A673 (cell line): ENCODE measurements at places on chromosomes 1 and 21.

DNA sequence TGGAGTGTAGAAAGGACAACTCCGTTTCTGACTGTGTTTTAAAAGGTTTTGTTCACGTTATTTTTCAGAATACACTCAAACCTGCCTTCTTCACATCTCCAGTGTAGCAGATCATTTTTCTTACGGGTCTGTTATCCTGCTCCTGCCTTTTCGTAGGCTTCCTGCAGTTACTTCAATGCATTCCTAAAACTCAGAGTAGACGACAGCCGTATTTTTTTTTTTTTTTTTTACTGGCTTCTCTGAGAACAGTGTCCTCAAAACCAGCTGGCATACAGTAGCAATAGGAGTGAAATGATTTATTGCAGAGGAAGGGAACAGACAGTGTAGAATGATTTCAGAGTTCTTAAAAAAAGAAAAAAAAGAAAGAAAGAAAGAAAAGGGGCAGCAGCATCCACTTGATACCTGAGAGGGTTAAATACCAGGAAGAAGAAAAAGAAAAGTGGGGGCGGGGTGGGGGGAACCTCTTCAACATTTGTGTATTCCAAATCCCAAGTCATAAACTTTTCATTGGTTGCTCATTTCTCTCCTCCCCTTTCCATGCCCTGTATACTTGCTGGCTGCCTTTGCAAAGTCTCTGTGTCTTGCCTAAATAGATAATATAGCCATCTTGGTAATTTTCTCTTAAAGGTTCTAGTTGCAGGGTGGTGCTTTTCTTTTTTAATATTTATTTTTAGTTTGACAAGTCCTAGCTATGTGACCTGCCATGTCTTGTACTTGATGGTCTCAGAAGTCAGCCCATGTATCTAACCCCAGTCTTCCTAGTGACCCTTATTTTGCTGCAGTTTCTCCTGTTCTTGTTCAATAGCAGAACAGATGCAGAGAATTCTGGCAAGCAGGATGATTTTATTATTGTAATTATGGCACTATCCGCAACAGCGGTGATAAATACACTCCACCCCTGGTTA, 2.8 kb downstream of the TGFB2 start:
- peak; percentile 53 for DNase-seq

- no peak for DNase-seq
Observed at GRCh38 chr1:166920561-166921475, 44.8 kb upstream of the TADA1 start.

- DNase-seq = no peak
Observed at GRCh38 chr1:234912548-234913277, 215.9 kb downstream of the TOMM20 start.

DNA sequence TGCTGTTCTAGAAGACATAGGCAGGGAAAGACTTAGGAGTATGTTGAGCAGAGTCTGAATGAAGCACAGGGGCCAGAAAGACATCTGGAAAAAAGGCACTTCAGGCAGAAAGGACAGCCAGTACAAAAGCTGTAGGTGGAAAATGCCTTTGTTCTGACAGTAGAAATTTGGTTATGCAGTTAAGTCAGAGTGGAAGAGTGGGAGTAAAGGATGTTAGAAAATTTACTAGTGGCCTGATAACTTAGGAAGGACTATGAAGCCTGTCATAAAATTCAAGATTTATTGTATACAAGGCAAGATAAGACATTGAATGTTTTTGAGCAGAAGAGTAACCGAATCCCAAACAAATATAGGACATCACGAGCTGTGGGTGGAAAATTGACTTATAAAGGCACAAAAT, 987.9 kb downstream of the PLA2G4A start:
- no peak for DNase-seq

DNA sequence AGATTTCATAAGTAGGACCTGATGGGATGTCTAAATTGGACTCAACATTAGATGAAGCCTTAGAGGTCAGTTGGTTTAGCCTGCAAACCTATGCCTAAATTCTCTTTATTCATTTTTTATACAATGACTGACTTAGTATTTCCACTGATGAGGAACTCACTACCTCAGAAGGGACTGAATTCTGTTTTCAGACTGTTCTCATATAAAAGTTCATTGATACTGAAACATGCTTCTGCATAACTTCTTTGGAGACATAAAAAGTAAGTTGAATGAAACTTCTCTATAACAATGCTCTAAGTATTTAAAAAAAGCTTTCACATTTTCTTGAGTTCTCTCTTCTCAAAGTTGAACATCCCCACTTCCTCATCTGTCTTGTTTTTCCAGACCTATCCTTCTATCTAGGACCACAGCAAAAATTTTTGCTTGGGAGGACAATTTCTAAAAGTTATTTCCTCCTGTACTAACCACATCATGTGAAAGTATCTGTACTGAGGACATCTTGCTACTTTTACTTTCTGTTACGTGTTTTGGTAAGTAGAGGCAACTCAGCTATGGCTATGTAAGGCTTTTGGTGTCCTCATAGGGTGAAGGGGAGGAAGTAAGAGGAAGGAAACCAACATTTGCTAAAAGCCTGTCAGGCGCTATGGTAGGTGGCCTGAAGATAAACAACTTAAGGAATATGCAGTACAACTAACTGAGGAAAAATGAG, 64.1 kb downstream of the USP24 start:
- DNase-seq = no peak

GRCh38 chr1:16254263-16254928, 17.4 kb upstream of the CPLANE2 start:
- DNase-seq = no peak

- no peak for DNase-seq
Observed at GRCh38 chr21:41170859-41171609, 3.1 kb downstream of the BACE2 start.

DNA sequence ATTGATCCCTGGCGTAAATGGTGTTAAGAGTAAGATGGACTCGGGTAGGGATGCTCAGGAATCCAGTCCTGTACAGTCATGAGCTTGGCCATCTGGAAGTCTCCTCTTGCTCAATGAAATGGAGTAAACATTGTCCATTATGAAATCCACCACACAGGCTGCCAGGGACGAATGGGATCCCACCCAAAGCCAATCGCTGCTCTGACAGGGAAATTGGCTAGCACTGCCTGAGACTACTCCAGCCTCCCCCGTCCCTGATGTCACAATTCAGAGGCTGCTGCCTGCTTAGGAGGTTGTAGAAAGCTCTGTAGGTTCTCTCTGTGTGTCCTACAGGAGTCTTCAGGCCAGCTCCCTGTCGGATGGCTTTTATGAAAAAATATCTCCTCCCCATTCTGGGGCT, at the start of gene HSD11B1:
Gene HSD11B1 (plus strand): TSS at position 263 of the 400 bp plus-strand sequence. CDS start 97 bp downstream, at position 360.
- DNase-seq = no peak

DNA sequence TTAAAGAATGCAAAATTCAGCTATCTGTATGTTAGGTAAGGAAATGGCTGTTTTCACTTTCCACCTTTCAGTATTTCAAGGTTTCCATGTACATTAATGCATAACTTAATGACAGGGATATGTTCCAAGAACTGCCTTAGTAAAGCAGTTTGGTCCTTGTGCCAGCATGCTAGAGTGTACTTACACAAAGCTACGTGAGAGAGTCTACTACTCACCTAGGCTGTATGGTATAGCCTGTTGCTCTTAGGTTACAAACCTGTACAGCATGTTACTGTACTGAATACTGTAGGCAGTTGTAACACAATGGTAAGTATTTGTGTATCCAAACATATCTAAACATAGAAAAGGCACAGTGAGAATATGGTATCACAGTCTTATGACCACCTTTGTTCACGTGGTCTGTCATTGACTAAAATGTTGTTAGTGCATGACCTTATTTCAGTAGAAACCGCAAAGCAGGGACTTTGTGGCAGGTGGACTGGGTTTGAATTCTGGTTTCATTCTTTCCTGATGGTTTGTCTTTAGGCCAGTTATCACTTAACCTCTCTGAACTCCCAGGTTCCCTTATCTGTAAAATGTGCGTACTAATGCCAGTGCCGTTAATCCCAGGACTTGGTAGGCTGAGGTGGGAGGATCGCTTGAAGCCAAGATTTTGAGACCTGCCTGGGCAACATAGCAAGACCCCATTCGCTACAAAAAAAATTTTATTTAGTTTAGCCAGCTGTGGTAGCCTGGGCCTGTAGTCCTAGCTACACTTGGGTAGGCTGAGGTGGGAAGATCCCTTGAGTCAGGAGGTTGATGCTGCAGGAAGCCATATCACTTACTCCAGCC, 4.9 kb downstream of the SMYD2 start:
- no peak for DNase-seq

- DNase-seq = peak; percentile 56
Observed at GRCh38 chr1:91098299-91098906, 76.6 kb upstream of the ZNF644 start.

GRCh38 chr1:152001631-152002584, 8.2 kb upstream of the S100A10 start:
- DNase-seq = peak; percentile 90

GRCh38 chr1:226989085-226989920, 49.2 kb downstream of the COQ8A start:
- no peak for DNase-seq

- peak; percentile 72 for DNase-seq
Observed at GRCh38 chr1:153352523-153352922, 3.9 kb upstream of the PGLYRP4 start.

DNA sequence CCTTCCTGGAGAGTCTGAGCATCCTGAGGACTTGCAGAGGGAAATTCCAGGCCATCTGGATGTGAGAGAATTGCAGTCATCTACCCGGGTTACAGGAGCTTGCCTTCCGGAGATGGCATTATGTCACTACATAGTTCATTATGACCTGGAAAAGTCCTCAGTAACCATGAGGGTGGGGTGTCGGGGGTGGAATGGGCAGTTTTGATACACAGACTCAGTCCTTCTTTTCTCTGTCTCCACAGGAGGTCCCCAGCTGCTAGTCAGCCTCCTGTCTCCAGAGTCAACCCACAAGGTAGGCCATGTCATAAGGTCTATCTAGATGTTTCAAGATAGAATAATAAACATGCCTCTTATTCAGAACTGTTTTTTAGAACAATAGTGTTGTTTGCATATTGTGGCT, 268.2 kb upstream of the SGIP1 start:
- no peak for DNase-seq
